Ureter (tissue), 1 donor: ENCODE measurements at places on chromosomes 7 and 10. TPM values are rescaled to one million over a fixed set of nuclear protein-coding genes. Genes with fewer than 3 reads are reported as not detected.

Gene BRAT1
- 24.0 TPM for total RNA-seq

Gene MALRD1
- total RNA-seq = 2.3 TPM

Gene GOLGA7B
- total RNA-seq = 0.29 TPM

Gene KCND2
- total RNA-seq = 4.9 TPM

Gene GPR85
- 2.8 TPM for total RNA-seq

Gene PILRA
- total RNA-seq = 21.6 TPM

Gene CHN2
- total RNA-seq = 34.2 TPM

Gene EZH2
- total RNA-seq = 3.6 TPM

Gene EN2
- total RNA-seq = not detected

Gene OAT
- 50.4 TPM for total RNA-seq

Gene NUTM2E
- 0.16 TPM for total RNA-seq
